ENCODE measurements at places on chromosomes 7 and 10. TPM values are rescaled to one million over a fixed set of nuclear protein-coding genes. Genes with fewer than 3 reads are reported as not detected.

DNA sequence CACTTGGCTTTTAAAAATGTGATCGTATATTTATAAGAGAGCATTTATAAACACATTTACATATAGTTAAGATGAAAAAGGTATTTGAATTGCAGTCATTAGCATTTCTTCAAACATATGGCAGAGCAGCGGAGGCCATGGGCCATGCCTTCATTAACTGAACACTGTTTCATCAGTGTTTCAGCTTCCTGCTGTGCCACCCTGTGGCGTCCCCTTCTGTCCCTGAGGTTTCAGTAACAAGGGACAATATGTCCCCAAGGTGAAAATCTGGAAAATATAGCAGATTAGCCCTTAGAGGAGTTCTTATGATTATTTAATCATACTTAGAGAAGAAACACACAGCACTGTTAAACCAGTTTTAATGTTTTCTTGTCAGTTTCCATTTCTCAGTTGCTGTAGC is 577.8 kb downstream of the ETV1 start:
- no peaks in the 10 kb centered on the region for H3K27me3 ChIP-seq
- H3K36me3 ChIP-seq, result no peaks in the 10 kb centered on the region
- no peak overlapping the region for H3K27ac ChIP-seq
- no peaks in the 10 kb centered on the region for H3K4me1 ChIP-seq

GRCh38 chr10:101968286-101968939 is 87.6 kb downstream of the ARMH3 start:
- DNase-seq, result no peak
- no peaks in the 10 kb centered on the region for H3K27me3 ChIP-seq
- no peaks in the 10 kb centered on the region for H3K4me1 ChIP-seq

- H3K4me3 ChIP-seq, result no peak overlapping the region
- H3K27ac ChIP-seq, result no peak overlapping the region
- no peaks in the 10 kb centered on the region for H3K27me3 ChIP-seq
- no peak for DNase-seq
- H3K4me1 ChIP-seq, result no peaks in the 10 kb centered on the region
- no peaks in the 10 kb centered on the region for H3K36me3 ChIP-seq
Measured at GRCh38 chr10:22958338-22958737, 30.5 kb downstream of the ARMC3 start.

DNA sequence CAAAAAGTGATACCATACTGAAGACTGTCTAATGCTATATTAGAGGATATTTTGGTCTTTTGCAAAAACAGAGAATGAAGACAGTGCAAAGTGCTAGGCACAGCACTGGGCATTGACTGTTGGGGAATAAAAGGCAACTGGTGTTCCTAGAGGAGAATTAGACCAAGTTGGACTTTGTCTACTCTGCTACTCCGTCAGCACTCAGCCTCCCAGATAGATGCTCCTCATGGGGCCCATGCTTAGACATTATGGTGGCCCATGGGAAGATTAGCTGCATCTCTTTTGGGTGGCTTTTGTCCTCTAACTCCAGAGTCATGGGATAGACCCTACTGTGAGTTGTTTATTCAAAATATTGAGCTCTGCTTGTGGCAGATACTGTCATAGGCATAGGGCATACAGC is 113.5 kb downstream of the RBM20 start:
- no peak overlapping the region for H3K4me3 ChIP-seq
- no peak overlapping the region for H3K27ac ChIP-seq
- DNase-seq, result no peak
- no peaks in the 10 kb centered on the region for H3K36me3 ChIP-seq
- H3K27me3 ChIP-seq, result no peaks in the 10 kb centered on the region
- no peaks in the 10 kb centered on the region for H3K4me1 ChIP-seq

GRCh38 chr7:79293655-79294142 is 159.8 kb downstream of the MAGI2 start:
- no peak for DNase-seq
- no peaks in the 10 kb centered on the region for H3K4me1 ChIP-seq
- no peaks in the 10 kb centered on the region for H3K36me3 ChIP-seq
- H3K27me3 ChIP-seq, result no peaks in the 10 kb centered on the region
- H3K27ac ChIP-seq, result no peak overlapping the region

GRCh38 chr10:80502621-80503583 is 34.8 kb upstream of the SH2D4B start:
- H3K4me1 ChIP-seq, result peaks cover 4% of the 10 kb centered on the region
- no peak overlapping the region for H3K4me3 ChIP-seq
- DNase-seq, result no peak
- peaks cover 7% of the 10 kb centered on the region for H3K36me3 ChIP-seq
- H3K27me3 ChIP-seq, result no peaks in the 10 kb centered on the region
- H3K27ac ChIP-seq, result no peak overlapping the region

DNA sequence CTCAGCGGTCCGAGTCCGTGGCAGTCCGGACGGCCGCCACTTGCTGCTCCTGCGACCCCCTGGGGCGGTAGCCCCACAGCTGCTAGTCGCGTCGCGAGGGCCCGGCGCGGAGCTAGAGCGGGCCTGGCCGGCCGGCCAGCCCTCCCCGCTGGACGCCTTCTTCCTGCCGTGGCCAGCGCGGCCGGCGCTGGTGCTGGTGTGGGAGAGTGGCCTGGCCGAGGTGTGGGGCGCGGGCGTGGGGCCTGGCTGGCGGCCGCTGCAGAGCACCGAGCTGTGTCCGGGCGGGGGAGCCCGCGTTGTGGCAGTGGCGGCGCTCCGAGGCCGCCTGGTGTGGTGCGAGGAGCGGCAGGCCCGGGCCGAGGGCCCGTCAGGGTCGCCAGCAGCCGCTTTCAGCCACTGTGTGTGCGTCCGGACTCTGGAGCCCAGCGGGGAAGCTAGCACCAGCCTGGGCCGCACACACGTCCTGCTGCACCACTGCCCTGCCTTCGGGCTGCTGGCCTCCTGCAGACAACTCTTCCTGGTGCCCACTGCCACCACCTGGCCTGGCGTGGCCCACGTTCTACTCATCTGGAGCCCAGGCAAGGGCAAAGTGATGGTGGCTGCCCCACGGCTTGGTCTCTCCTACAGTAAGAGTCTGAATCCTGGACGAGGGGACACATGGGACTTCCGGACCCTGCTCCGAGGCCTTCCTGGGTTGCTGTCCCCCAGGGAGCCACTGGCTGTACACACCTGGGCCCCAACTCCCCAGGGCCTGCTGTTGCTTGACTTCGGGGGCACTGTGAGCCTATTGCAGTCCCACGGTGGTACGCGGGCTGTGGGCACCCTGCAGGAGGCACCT is 631 bp downstream of the HPS6 start:
- peak overlapping the region; percentile 86 for H3K4me3 ChIP-seq
- H3K27ac ChIP-seq, result no peak overlapping the region
- peak; percentile 59 for DNase-seq
- H3K27me3 ChIP-seq, result no peaks in the 10 kb centered on the region
- no peaks in the 10 kb centered on the region for H3K36me3 ChIP-seq
- no peaks in the 10 kb centered on the region for H3K4me1 ChIP-seq

The CTTNBP2 gene
- 15.7 TPM for total RNA-seq

The CALCR gene
- 0.44 TPM for total RNA-seq

The IL15RA gene
- total RNA-seq, result 0.31 TPM

The PTPRN2 gene
- total RNA-seq, result 5.7 TPM

The CCDC201 gene
- total RNA-seq, result not detected

The UCN3 gene
- total RNA-seq, result not detected

The PNLIPRP1 gene
- not detected for total RNA-seq

All from H9 (cell line).